ENCODE measurements at places on chromosomes 6 and 20.

GRCh38 chr6:30327232-30327746 is 562 bp downstream of the TRIM39 start:
- DNase-seq = no peak

GRCh38 chr6:134009876-134010275 is 42.5 kb downstream of the SLC2A12 start:
- no peak for DNase-seq

- DNase-seq = no peak
These were observed 25.7 kb upstream of the BTBD3 start for GRCh38 chr20:11891776-11892545.

DNA sequence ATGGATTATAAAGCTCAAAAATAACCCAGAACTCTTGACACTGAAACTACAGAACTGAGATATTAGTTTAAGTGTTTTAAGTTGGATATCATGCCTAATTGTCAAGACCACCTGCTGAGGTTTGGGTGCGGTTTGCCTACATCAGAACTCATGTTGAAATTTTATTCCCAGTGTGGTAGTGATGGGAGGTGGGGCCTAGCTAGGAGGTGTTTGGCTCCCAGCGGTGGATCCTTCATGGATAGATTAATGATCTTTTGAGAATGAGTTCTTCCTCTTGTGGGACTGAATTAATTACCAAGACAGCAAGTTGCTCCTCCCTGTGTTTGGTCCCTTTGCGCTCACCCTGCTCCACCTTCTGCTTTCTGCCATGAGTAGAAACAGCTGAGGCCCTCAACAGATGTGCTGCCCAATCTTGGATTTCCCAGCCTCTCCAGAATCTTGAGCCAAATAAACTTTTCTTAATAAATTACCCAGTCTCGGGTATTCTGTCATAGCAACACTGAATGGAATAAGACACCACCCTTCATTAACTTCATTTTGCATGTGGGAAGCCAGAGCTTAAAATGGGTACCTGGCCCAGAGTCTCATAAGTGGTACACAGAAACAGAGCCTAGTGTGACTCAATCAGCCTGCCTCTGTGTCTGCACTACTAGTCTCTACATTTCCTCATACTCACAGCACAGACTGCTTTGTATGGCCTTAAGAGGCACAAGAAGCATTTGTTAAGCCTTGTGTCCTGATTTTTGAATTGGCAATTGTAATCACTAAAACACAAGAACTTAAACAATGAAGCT is 158.4 kb downstream of the IBTK start:
- DNase-seq = no peak

GRCh38 chr6:148379966-148380713 is 37.5 kb downstream of the SASH1 start:
- no peak for DNase-seq

GRCh38 chr6:155186052-155186658 is 77.7 kb upstream of the CLDN20 start:
- DNase-seq = no peak

DNA sequence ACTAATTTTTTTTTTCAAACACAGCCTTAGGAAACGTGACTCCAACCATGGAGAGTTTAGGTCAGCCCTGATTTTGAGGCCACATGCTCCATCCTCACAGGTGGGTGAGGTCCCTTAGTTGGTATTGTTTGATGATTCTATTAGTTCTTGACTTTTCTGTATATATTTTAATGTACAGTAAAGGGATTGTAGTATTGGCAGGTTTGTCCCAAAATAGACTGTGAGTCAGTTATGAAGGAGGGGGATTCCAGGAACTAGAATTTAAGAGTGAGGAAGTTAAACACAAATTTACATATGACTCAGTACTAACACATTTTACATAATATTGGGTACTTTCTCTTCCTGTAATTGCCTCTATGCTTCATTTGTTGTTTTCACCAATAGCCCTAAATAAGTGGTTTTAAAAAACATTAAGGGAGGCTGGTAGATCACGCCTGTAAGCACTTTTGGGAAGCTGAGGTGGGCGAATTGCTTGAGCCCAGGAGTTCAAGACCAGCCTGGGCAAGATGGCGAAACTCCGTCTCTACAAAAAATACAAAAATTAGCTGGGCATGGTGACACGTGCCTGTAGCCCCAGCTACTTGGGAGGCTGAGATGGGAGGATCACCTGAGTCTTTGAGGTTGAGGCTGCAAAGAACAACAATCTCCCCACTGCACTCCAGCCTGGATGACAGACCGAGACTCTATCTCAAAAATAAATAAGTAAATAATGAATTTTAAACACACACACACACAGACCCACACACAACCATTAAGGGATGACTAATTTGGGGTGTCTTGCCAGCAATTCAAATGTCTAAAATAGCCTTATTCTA is 81.8 kb downstream of the SGK1 start:
- no peak for DNase-seq

DNA sequence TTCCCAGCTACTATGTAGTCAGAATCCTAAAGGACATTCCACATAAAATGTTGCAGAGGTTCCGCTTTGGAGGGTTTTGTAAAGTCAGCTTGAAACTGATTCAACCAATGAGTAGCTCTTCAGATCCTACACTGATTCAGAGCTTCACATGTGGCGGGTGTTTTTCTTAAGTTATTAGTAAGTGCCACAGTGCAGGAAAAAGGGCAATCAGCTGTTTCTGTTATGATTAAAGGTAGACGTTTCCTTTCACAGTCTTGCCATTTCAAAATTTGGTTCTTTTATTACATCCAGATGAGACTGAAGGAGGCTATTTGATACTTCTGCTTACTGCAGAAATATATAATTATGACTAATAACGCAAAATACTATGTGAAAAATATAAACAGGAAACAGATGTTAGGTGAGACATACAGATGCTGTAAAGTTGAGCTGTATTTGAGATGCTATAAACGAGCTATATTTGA is 443.9 kb downstream of the CDKAL1 start:
- DNase-seq = no peak

- DNase-seq = no peak
These were observed 147.5 kb downstream of the FLRT3 start for GRCh38 chr20:14189794-14190402.

- DNase-seq = no peak
These were observed 20.2 kb downstream of the ADNP start for GRCh38 chr20:50911030-50911429.

DNA sequence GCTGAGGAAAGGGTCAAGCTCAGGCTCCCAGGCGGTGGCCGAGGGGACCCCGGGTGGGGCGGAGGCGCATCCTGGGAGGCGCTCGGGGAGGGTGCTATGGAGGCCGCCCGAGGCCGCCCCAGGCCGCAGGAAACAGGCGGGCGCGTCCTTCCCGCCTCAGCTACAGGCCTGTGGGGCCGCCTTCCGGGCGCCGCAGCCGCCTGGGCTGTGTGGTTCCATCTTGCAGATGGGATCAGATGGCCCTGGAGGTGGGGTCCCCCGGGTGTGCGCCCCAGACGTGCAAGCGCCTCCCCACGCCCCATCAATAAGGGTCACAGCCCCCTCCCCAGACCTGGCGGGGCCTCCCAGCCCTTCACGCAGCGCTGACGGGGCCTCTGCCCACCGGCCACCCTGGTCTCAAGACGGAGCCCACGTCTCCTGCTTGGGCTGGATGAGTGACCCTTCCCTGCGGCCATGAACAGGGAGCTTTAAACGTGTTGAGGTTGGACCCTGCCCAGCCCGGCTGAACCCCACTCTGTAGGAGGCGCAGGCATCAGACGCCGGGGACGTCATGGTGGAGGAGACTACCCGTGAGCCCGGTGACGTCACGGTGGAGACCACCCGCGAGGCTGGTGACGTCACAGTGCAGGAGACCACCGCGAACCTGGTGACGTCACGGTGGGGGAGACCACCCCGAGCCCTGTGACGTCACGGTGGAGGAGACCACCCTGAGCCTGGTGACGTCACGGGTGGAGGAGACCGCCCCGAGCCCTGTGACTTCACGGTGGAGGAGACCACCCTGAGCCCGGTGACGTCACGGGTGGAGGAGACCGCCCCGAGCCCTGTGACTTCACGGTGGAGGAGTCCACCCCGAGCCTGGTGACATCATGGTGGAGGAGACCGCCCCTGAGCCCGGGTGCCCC is 267.0 kb downstream of the DLL1 start:
- no peak for DNase-seq

DNA sequence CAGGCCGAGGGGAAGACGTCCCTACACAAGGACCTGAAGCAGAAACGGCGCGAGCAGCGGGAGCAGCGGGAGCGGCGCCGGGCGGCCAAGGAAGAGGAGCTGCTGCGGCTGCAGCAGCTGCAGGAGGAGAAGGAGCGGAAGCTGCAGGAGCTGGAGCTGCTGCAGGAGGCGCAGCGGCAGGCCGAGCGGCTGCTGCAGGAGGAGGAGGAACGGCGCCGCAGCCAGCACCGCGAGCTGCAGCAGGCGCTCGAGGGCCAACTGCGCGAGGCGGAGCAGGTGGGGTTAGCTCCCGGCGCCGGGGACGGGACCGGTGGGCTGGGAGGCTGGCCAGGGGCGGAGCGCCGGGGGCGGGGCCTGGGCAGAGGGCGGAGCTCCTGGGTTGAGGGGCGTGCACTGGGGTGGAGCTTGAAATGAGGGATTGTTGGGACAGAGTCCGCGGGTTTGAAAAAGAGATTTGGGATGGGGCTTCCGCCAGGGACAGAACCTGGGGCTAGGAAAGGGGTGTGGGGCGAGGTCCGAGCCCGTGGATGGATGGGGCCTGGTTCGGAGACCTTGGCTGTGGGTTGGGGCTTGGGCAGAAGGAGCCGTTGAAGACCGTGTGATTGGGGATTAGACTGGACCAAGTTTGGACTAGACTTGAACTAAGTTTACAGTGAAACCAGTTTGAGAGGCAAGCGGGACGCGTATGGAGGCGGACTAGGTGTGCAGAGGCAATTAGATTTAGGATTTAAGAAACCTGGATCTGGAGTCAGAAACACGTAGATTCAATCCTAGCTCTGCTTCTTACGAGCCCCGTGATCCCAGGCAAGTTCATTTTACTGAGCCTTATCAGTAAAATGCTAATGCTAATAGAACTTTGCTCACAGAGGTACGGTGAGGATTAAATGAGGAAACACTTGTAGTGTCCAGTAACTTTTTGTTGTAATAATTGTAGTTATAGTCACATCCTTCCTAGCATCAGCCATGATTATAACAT is 20.9 kb downstream of the DEF6 start:
- DNase-seq = no peak

GRCh38 chr6:137399881-137400443 is 94.2 kb downstream of the OLIG3 start:
- DNase-seq = no peak

- no peak for DNase-seq
These were observed 531.0 kb downstream of the EPHA7 start for GRCh38 chr6:92888316-92888715.

DNA sequence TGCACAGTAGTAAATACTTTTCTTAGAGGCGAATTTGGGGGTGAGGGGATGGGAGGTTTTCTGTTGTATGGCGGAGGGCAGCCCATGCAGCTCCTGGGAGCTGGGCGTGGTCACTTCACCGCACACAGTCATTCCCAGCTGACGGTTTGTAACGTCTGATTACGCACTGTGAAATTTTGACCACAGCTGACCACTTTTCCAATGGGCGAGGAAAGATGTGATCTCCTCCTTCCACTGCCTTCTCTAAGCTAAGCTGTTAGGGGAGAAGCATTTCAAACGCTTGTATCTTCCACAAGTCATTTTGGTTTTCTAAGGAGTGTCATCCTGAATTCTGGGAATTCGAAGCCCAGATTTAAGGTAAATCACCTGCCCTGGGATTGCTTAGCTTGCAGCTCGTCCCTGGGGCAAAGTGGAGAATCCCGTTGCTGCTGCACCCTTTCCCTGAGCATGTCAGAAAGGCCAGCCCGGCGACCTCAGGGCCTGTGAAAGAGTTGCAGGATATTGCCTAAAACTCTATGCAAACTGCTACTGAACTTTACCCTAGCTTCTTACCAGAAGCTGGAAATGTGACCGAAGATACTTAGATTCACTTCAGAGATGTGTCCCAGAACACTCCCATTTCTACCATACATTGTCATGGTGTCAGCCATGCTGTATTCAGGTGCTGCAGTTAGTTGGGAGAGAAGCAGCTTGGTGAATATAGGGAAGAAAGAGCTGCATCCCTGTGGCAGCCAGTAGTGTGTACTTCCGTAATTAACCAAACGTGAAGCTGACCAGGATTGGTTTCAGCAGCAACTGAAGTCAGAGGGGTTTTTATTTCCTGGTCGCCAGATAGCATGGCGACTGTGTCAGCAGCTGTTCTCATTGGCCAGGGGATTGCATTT is 58.9 kb downstream of the RREB1 start:
- DNase-seq = no peak

DNA sequence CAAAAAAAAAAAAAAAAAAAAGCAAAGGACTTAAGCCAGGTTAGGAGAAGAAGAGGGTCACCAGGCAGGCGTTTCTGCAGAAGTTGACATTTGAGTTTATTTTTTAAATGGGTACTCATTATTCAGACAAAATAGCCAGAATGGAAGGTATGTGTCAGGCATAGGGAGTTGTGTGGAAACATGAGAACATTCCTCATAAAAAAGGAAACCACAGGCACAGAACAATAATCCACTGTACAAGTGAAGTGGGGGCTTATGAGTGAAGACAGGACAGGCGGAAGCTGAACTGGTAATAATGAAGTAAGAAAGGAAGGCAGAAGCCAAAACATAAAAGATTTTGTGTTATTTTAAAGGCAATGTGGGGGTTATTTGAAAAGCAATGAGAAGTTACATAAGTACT is 104.6 kb downstream of the EPB41L2 start:
- no peak for DNase-seq

GRCh38 chr6:131754715-131755567 is 44.1 kb upstream of the CTAGE9 start:
- DNase-seq = no peak

DNA sequence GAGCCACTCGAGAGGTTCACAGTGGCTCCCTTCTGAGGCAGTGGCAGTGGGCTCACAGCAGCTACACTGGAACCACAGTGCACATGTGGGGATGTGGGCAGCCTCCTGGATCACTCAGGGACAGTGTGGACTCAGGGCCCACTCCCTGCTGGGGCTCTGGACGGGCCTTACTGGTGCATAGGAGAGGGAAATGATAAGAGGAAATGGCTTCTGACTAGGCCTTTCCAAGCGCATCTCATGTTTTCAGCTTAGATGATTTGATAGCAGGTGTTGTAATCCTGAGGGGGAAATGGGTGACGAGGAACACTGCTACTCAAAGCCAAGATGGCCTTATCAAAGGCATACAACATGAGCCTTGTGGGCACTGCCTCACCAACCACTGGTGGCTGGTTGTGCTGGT is 44.0 kb downstream of the PANK2 start:
- DNase-seq = no peak

DNA sequence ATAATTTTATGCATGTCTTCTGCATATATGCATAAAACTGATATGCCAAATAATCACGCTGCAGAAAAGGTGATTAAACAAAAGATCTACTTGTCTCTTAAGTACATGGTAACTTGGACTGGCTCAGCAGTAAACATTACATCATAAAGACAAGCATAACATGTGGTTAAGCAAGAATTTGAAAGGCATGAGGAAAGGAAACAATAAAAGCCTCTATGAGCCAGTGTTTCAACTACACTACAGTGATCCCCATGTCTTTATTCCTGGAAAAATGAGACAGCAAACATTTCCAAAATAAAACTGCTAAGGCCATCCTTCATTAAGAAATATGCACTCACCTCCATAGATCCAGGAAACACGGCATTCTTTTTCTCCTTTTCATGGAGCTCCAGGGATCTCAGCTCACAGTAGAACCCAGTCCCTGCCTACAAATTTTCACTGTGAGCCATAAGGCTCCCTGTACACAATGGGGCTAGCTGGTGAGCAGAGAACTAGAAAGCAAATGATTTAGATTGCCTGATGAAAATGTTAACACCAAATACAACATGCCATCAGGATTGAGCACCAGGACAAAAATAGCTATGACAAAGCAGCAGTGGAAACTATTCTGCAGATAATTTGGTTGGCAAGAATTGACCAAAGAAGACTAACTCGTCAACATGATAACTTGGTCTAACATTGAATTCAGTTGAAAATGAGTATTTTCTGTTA is 156.1 kb downstream of the COL21A1 start:
- no peak for DNase-seq
